ENCODE measurements at places on chromosomes 6 and 20.
A peak's percentile ranks its signal among the peaks of the same experiment; 100 is the strongest.

- DNase-seq, result no peak
These were observed 662.5 kb downstream of the CBLN4 start for GRCh38 chr20:55342822-55343221.

DNA sequence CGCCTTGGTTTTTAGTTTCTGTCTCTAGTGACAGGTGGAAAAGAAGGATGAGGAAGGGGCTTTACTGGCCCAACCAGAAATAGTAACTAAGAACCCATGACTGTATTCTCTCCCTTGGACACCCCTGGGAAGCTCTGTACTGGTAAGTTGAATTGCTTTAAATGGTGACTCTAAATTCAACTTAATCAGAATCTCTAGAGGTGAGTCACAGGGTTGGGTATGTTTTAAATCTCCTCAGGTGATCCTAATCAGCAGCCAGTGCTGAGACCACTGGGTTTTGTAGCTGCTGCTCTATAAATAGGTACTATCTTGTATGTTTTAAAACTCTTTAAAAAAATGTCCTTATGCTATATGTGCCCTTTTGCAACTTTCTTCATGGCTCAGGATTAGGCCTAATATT lies 314.0 kb upstream of the ECI2 start:
- no peak for DNase-seq

DNA sequence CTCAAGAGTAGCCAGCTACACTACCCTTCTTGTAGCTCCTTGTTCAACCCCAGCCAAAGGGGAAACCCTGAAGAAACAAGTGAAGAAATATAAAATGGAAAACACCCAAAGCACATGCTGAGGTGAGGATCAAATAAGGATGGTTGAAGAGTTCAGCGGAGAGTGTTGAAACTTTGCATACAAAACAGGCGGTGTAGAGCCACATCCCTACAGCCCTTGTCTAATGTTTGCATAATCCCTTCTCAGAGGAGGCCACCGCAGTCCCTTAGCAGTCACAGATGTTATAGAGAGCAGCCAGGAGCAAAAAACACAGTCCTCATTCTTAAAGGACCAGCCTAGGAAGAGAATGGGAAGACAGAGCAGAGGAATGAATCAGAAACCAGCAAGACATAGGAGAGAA lies 350.7 kb upstream of the SASH1 start:
- DNase-seq, result no peak

DNA sequence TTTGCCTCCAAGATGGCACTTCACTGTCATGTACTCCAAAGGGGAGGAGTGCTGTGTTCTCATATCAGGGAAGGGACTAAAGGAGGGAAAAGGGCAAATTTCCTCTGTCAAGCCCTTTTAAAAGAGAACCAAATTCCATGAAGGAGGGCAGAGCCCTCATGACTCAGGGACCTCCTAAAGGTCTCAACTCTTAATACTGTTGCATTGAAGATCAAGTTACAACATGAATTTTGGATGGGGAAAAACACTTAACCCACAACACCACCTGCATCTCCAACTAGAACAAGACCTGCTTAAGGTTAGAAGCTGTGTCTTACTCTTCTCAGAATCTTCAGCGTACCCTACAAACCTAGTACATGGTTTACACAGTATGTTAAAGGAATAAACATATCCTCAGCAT lies 23.7 kb upstream of the FBXO30 start:
- DNase-seq, result peak; percentile 5

GRCh38 chr6:143123941-143124340 lies 63.3 kb downstream of the AIG1 start:
- DNase-seq, result no peak

DNA sequence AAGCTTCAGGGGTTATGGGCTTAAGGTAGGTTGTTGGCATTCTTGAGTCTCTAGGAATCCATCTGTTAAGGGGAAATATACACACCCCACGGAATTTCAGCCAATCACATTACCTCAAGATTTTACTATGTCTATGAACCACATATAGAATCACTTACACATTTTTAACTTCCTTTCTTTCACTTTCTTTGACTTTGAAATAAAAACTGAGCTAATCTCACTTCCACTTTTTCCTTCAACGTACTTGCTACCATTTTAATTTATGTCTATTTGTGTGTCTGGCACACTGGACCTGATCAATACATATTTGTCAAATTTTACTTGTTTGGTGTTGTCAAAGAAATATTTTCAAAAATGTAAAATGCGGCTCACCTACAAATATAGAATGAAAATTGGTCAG lies 545.4 kb upstream of the JAG1 start:
- no peak for DNase-seq
